DMS53 (cell line): ENCODE measurements at places on chromosomes 11 and 22.

- no peak for DNase-seq
Observed at GRCh38 chr11:91497847-91498246, 726.8 kb upstream of the FAT3 start.

GRCh38 chr22:49208768-49209252 is 618.9 kb downstream of the BRD1 start:
- DNase-seq = no peak

GRCh38 chr11:19323502-19323901 is 82.8 kb upstream of the E2F8 start:
- DNase-seq = peak; percentile 17

DNA sequence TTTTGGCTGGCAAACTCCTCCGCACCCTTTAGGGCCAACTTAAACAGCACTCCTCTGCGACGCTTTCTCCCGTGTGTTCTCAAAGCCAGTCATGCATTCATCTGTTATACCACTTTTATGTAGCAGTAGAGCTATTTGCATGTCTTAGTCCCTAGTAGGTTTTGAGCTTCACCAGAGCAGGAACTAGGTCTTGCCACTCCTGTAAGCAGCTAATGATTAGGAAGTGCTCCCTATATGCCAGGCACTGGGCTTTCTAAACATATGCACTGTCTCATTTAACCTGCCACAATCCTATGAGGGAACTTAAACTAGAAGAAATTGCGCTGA is 180.8 kb downstream of the DBX1 start:
- peak; percentile 35 for DNase-seq

GRCh38 chr22:48052621-48052890 is 1290.1 kb downstream of the TBC1D22A start:
- no peak for DNase-seq

DNA sequence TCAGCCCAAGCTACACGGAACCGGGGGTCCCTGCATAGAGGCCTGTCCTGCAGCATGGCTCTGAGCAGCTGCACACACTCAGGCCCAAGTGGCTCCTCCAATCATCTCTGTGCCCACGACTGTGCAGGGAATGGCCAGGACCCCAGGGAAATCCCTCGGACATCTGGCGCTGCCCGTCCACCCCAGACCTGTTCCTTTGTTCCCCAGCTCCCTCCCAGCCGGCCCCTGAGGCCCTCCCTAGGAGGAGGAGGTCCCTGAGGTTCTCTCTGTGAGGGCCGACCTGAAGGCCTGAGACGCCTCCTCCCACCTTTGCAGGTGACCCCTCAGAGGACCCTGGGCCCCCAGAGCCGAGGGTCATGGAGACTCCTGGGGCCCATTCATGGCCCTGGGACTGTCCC is 1.1 kb downstream of the MLC1 start:
- no peak for DNase-seq

DNA sequence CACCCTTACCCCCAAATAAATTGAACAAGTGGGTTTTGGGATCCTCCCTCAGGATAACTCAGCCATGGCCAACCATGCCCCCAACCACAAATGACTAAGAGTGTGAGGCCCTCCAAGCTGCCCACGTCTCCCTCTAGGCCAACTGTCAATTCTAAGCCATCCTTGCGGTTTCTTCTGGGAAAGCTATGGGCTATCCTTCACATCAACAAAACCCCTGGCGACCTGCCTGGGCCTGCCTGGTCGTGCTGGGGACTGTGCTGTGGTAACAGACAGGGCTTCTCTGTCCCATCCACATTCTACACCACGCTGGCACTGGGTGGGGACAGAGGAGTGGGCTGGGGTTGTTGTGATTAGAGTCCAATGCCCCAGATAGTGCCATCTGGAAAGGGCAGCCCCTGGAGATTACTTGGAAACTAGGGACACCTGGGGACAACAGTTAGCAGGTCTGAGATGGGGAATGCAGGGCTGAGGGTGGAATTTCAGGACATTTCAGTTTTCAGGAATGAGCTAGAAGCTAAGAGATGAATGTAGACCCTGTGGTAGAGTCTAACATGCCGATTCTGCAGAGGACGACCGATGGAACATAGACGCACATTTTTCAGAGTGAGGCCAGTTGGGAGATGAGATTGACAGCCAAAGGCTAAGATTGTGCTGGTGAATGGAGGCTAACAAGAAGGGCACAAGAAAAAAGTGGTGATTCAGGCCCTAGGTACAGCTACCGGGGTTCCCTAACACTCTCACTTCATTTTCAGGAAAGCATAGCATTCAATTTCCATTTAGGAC is 131.9 kb downstream of the RASSF10 start:
- DNase-seq = peak; percentile 77

DNA sequence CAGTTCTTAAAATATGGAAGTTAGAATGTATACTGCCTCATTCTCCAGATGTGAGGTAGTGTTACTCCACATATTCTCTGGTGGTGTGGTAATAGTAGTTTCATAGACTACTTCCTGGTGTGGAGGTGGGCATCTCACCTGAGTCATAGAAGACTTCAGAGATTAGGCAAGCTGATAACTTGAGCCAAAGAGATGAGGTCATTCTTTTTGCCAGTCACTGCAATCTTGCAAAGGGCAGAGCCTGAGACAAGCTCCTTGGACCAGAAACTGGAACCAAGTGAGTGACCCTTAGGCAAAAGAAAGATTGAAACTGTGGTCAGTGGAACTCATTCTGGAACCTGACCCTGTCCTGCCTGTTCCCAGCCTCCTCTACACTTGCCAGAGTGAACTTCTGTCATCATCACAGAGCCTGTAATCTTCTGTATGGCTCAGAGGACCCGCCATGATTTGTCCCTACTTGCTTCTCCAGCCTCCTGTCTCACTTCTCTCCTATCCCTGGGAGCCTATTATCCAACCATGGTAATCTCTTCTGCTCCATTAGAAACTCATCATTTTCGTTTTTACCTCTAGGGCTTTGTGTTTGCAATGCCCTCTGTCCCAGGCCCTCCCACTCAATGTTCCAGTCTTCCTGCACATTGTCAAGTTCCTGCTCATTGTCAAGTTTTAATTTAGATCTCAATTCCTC is 10.6 kb upstream of the CCDC83 start:
- DNase-seq = peak; percentile 82

DNA sequence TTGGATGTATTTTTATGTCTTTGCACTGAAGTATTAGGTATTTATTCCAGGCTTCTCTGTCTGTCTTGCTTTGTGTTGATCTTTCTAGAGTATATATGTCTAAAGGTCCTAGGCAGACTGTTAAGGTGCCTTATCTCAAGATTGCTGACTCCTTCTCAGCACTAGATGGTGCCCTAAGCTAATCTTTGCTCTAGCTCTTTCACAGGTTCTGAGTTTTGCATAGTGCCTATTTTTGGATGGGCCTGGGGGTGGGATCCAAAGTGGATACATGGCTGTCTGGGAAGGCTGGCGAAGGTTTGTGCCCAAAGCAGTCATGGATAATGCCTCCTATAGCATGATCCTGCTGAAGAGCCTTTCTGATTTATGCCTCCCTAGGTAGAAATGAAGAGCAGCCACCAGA is 154.9 kb downstream of the TRPC6 start:
- peak; percentile 61 for DNase-seq

DNA sequence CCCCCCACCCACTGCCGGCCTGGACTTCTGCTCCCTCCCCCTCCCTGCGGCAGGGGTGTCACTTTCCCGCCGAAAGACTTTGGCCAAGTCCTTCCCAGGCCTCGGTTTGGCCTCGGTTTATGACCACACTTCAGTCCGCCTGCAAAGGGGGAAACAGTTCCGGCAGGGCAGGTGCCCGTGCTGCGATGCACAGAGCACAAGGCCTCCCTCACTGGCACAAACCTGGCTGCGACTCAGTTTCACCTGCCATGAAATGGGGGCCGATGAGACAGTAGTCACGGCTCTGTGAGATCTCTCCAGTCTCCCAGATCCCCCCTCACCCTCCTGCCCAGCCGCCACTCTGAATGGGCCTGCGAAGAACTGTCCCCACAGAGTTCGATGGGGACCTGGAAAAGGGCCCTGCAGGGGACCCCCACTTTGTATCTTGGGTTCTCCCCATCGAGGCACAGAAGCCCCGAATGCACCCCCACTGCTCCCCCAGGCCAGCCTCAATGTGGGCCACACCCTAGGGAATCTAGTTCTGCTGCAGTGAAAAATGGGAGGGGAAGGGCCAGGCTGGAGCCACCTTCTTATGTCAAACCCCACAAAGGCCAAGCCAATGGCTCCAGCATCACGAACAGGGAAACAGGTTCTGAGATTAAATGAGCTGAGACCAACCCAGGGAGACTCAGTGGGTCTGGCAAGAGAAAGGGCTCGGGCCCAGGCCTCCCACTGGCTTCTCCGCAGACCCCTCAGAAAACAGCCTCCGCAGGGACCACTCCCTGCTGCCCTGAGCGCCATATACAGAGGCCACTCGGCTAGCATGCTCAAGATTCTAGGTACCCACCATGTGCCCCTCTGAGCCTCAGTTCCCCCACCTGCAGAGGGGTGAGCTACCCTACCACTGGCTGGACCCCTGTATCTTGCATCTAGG is 29.0 kb downstream of the ARVCF start:
- no peak for DNase-seq

DNA sequence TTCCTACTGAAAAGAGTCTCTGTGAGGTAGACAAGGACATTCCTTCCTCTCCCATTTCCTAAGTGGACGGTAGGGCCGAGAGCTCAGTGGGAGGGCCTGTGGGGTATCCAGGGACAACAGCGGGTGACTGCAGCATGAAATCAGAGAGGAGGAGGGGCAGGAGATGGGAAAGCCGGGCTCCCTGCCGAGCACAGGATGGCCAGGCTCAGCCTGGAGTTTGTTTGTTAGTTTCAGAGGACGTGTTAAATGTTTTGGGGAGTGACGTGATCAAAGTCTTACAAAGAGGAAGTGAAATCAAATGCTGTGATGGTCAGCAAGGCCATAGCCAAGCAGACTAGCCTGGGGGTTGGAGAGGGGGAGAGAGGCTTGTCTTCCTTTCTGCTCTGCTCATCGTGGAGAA is 152.7 kb downstream of the ADAMTS15 start:
- no peak for DNase-seq

DNA sequence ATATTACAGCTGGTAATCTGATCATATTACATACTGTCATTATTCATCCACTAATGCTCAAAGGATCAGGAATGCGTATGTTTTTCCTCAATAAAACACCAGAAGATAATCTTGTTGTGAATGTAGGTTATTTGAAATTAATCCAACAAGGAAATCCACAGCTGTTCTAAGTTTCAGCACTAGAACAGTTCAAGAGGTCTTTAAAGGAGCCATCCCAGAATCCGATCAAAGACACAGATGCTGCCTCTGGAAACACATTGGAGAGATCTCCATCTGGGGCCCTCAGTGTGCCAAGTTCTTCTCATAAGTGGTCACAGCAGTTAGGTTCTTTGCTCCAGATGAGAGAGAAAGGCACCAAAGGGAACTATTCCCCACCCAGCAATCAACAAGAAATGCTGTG is 1955.1 kb upstream of the RAG2 start:
- DNase-seq = no peak
